CD4-positive, alpha-beta T cell treated with Interleukin-10 for 1 hour (primary cell): ENCODE measurements at places on chromosomes 2 and 18.

GRCh38 chr2:105249181-105249580, 7.6 kb downstream of the GPR45 start:
- no peak for DNase-seq

GRCh38 chr18:9436206-9436929, 38.9 kb upstream of the RALBP1 start:
- DNase-seq: no peak

- no peak for DNase-seq
Measured at GRCh38 chr18:65587491-65587890, 163.3 kb upstream of the CDH7 start.

DNA sequence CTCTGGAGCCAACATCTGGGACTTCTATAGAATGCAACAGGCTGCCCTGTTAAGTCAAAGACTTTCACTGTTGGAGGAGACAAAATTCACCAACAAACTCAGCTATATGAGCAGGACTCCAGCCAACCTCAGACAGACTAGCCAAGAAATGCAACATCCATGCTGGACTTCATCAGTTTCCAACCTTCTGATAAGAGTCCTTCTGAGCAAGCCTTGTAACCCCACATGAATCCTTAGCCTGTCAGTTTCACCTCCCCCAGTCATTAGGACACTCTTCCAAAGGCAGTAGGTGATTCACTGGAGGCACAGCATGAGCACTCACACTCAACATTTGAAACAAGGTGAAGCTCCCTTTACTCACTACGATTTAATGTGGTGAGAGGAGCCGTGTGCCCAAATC, 5.8 kb downstream of the TBC1D8 start:
- no peak for DNase-seq

GRCh38 chr18:11902522-11903292, 5.4 kb downstream of the MPPE1 start:
- DNase-seq: no peak

DNA sequence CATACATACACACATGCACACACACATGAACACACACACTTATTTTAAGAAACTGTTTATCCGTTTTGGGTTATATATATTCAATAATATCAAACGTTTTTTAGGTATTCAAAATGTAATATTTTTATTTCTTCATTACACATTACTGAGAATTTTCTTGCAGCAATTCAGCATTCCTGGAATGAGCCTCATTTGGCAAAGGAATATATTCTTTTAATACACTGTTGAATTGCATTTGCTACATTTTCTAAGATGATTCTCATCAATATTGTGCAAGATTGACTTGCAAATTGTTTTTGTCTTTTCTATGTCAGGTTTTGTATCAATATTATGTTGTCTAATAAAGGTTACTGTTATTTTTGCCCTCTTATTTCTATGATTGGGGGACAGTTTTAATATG, 276.1 kb upstream of the CYP26B1 start:
- no peak for DNase-seq

GRCh38 chr2:98269274-98269673, 77.0 kb upstream of the CNGA3 start:
- DNase-seq: peak; percentile 23

- no peak for DNase-seq
Measured at GRCh38 chr2:175432021-175432420, 250.5 kb upstream of the ATP5MC3 start.

DNA sequence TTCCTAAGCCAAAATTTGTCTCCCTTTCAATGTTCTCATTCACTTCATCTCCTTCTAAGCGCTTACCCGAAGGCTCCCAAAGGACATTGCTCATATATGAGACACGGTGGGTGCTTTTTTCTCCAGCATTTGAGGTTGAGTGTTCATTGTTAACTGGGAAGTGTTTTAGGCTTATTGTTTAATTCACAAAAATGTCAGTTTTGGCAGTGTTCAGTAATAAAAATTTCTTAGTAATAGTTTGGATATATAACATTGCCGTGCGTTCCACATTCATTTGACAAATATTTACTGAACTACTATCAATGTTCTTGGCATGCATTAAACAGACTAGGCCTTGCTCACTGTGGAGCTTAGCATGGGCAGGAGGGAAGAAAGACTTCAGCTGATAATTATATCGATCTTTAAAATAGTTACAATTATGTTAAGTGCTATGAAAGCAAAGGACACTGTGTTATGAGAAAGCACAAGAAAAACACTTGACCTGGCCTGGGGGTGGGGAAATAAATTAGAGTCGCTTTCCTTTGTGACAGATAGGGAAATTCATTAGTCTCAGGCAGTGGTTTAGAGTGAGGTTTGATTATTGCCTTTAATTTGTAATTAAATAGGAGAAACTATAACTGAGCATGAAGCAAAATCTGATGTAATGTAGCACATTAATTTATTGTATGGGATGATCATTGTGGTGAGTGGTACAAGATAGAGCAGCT, 82.2 kb upstream of the DOCK10 start:
- DNase-seq: no peak

- DNase-seq: no peak
Measured at GRCh38 chr2:175606010-175606841, 395.8 kb downstream of the LNPK start.

DNA sequence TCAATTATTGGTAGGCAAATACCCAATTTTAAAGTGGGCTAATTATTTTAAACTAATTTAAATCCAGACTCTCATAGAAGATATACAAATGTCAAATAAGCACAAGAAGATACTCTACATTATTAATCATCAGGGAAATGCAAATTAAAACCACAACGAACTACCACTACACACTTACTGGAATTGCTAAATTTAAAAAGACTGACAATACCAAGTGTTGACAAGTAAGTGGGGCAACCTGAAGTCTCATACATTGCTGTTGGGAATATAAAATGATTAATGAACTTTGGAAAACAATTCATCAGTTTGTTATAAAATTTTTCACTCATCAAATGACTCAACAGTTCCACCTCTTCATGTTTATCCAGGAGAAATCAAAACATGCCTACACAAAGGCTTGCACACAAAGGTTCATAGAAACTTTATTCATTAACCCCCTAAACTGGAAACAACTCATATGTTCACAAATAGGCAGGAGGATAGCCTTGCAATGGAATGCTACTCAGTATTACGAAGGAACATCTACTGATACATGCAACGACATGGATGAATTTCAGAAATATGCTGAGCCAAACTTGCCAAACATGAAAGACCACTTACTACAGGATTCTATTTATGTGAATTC, 120.8 kb downstream of the MCFD2 start:
- no peak for DNase-seq

DNA sequence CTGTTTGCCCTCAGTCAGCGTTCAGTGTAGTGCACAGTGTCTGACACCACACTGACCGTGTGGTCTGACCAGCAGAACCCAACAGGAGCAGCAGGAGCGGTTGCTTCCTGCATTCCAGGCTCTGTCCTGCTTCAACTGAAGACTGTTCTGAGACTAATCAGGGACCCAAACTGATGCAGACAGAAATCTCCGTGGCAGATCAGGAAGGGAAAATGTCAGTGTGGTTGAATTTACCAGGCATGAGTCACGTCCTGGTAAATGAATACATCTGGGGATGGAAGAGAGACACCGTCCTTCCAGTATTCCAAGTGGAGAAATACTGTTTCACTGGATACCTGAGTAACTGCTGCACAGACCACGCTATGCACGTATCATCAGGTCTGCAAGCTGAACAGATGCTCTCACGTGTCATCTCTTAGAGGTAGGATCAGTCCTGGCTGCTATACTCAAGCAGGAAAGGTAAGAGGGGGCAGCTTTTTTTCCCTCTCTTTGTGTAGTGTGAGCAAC, 223.6 kb upstream of the EPAS1 start:
- no peak for DNase-seq

GRCh38 chr2:200929334-200930249, 33.9 kb downstream of the ORC2 start:
- DNase-seq: no peak

GRCh38 chr18:77360315-77361190, 110.9 kb downstream of the GALR1 start:
- DNase-seq: no peak

DNA sequence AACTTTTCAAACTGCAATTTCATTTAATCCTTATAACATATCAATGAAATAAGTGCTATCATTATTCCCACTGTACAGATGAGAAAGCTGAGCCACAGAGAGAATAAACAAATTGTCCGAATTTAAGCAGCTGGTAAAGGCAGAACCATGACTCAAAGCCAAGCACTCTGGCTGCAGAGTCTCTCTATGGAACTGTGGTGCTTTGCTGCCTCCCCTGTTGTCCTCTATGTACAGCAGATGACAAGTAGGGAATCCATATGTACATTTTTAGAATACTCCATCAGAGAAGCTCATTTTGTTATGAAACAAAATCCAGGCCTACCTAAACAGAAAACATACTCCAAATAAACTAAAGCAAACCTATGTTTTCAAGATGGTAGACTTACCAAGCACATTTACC, 45.1 kb downstream of the FARSB start:
- DNase-seq: no peak

GRCh38 chr2:224584111-224584784, 915 bp downstream of the CUL3 start:
- peak; percentile 29 for DNase-seq

- no peak for DNase-seq
Measured at GRCh38 chr2:230011617-230012016, 57.1 kb downstream of the SLC16A14 start.

DNA sequence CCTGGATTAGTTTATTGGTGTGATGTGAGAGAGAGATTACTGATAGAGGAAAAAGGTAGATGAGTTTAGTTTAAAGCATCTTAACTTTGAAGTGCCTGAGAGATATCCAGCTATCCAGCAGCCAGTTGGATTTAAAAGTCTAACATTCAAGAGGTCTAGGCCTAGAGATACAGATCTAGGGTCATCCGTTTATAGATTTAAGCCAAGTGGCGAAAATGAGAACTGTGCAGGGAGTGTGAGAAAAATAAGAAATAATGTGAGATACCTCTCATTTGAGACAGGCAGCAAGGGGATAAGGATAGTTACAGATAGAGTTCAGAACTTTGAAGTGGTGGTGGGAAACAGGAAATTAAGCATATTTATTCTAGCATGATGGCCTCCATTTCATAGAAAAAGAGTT, 5.3 kb upstream of the ORC2 start:
- no peak for DNase-seq

DNA sequence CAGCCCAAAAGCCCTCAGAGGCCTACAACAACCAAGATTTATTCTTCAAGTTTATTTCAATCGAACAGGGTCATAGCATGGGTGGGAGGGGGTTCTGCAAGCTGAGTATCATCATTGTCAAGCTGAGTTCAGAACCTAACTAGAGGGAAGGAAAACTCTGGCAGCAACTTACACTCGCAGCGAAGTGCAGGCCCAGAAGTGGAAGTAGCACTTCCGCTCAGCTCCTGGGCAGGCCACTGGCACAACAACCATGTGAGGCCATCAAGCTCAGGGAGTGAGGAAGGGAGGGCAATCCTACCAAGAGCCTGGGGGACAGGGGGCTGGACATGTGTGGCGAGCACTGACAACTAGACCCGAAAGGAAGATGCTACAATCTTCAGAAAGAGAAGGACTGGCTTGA, 4.8 kb downstream of the UXS1 start:
- no peak for DNase-seq

GRCh38 chr18:47936952-47937351, 6.5 kb upstream of the SMAD2 start:
- DNase-seq: no peak

DNA sequence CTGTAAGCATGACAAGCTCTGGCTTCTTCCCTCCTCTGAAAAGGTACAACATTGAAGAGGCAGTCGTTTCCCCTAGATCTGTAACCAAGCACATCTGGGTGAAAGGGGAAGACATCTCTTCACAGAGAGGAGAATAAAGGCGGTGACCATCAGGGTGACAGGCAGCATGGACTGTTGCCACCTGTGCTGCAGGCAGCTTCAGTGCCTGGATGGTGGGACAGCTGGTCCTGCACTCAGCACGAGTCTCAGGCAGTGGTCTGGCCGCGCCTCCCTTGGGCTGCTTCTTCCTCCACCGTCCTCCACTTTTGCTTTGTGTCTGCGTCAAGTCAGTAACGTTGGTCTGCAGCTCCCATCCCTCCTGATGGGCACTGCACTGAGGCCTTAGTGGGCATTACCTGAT, 264.4 kb downstream of the NEDD4L start:
- no peak for DNase-seq

DNA sequence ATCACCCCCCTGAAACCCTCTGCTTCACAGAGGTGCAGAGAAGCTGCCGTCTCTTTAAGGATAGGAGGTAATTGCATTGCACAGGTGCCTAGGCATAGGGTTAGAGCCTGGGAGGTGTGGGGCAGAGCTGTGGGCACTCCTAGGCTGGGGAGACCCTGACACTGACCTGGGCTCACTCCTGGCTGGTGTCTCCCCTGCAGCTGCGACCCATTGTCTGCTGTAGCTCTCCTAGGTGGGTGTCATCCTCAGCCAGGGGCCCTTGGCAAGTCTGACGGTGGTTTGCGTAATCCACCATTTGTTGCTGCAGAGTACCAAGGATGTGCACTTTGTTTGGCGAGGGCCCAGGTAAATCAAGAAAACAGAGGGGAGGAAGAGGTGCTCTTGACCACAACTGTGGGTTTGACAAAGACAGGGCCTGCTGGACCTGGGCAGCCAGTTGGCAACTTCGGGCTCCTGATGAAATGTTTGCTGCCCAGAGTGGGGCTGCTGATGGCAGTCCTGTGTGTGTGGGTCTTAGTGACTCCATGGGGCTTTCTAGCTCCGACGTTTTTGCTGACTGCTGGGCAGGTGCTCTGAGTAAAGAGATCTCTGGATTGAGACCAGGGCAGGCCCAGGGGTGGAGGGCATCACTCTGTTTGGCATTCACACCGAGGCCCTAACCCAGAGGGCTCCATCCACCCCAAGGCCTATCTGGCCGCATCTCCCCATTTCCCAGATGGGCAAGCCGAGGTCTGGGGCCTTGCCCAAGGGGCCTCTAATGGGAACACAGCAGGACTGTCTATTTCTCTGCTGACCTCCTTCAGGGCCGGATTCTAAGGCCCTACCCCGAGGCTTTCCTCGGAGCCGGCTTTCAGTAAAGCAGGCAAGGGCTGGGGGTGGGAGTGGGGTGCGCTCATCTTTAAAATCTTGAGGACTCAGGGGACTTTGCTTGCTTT, 67.7 kb downstream of the EDAR start:
- no peak for DNase-seq

- peak; percentile 44 for DNase-seq
Measured at GRCh38 chr2:62309465-62310091, 113.7 kb downstream of the B3GNT2 start.

DNA sequence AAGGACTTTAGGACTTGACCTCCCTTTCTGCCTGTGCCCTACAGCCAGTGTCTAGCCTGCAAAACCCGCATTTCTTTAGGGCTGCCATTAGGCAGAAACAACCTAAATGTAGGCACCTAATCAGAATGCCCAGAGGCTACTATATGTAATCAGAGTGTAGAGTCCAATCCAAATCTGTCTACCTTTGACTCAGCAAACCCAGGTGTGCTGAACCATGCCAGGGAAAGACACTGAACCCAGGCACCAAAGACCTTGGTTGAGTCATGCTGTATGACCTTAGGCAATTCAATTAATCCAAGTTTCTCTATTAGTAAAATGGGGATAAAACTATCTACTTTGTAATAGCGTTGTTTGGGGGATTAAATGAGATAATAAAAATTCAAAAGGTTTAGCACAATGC, 20.7 kb downstream of the CAPN14 start:
- DNase-seq: no peak

- DNase-seq: no peak
Measured at GRCh38 chr2:161088658-161089350, 71.4 kb upstream of the TANK start.
